Activated T-helper 1 cell treated with anti-CD3 and anti-CD28 coated beads, Interleukin-2, amount 50 U/mL, for 16 hours (primary cell): ENCODE measurements at places on chromosomes 6 and 20.
A peak's percentile ranks its signal among the peaks of the same experiment; 100 is the strongest.

DNA sequence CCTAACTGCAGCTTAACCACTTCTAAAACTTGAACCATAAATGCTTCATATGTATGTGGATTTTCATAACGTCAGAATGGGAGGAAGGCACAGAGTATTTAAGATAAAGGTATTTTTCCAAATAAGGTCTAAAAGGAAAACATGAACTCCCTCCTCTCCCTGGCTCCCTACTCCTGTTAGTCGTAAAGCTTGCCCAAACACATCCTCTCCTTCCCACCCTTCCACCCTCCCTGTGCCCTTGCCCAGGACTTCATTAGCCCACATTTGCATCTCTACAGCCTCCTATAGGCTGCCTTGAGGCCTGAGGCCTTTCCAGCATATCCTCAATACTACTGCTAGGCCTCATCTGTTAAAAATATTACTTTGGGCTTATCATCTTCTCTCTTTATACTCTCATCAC lies 17.1 kb upstream of the SMIM13 start:
- no peak for DNase-seq

DNA sequence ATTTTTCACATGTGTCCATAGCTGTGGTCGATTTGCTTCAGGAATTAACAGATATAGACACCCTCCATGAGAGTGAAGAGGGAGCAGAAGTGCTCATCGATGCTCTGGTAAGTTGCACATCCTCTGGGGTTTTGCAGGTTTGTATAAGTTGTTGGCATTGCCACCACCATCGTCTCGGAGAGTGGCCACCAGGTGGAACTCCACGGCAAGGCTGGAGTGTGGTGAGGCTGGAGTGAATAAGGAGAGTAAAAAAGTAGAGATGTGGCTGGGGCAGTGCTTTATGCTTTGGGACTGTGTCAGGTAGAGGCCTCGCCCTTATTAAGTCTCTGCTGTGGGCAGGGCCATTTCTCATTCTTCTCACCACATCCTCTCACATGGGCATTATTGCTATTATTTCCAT lies 63.7 kb downstream of the CTNNBL1 start:
- DNase-seq: no peak

GRCh38 chr6:158488065-158488464 lies 71.8 kb upstream of the TMEM181 start:
- DNase-seq: no peak

DNA sequence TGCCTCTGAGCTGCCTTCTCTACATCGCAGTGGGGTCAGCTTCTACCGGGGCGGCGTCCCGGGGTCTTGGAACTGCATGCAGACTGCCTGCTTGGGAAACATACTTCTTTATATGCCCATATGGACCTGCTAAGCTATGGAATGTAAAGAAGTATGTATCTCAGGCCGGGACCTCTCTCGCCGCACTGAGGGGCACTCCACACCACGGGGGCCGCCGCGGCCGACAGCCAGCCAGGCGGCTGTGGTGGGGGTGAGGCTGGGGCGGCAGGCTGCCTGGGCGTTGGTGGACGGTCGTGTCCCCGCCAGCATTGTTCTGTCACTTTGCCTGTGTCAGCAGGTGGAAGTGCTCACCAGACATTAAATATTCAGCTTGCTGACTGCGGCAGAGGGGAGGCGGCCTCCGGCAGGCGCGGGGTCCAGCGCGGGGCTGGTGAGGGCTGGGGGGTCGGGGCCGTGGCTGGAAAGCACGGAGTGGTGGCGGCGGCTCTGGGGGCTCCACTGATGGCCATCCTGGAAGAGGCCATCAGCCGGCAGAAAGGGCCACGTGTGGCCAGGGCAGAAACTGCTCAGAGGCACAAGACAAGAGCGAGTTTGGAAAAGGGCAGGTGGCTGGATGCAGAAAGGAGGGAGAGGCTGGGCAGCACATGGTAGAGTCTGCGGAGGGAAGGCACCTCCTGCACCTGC lies 78.6 kb upstream of the GATA5 start:
- no peak for DNase-seq

GRCh38 chr6:42978487-42978838 lies 518 bp downstream of the PEX6 start:
- DNase-seq: no peak

- no peak for DNase-seq
Observed at GRCh38 chr6:53347250-53347920, 1.4 kb downstream of the ELOVL5 start.

DNA sequence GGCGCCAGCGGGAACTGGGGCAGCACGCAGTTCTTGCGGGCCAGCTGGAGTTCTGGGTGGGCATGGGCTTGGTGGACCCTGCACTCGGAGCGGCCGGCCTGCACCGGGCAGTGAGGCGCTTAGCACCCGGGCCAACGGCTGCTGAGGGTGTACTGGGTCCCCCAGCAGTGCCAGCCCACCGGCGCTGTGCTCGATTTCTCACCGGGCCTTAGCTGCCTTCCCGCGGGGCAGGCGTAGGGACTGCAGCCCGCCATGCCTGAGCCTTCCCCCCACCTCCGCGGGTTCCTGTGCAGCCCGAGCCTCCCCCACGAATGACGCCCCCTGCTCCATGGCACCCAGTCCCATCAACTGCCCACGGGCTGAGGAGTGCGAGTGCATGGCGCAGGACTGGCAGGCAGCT lies 168.8 kb downstream of the CD24 start:
- no peak for DNase-seq

DNA sequence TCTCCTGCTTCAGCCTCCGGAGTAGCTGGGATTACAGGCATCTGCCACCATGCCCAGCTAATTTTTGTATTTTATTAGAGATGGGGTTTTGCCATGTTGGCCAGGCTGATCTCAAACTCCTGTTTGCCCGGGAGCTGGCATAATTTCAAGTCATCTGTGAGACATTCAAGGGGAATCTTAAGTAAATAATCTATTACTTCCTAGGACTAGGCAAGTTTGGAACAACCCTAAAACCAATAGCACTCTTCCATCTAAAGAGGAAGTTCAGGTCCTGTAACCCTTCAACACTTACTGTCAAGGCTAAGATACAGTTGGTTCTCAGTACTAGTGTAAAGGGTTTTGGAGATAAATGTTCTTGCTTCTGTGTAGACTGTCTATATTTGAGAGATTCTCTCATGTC lies 267.8 kb upstream of the IRAK1BP1 start:
- no peak for DNase-seq

- no peak for DNase-seq
Observed at GRCh38 chr6:19655744-19656143, 181.4 kb upstream of the ID4 start.

GRCh38 chr20:19978511-19979210 lies 38.5 kb upstream of the NAA20 start:
- no peak for DNase-seq

DNA sequence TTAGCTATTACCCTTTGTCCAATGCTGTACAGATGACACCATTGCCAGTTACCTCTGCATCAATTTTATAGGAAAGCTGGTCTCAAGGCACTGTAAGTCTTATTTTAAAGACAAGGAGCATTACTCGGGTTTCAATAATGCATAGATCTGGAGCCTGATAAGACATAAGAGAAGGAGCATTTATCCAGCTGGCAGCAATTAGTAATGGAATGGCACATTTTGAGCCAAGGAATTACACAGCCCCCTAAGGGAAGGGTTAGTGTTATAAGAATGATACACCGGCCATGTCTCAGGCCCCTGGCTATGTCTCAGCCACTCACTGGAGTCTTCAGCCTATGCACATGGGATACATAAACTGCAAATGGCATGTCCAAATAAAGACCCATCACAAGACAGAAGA lies 23.1 kb upstream of the TMEM242 start:
- DNase-seq: no peak

- no peak for DNase-seq
Observed at GRCh38 chr6:76003686-76004085, 68.8 kb downstream of the IMPG1 start.

DNA sequence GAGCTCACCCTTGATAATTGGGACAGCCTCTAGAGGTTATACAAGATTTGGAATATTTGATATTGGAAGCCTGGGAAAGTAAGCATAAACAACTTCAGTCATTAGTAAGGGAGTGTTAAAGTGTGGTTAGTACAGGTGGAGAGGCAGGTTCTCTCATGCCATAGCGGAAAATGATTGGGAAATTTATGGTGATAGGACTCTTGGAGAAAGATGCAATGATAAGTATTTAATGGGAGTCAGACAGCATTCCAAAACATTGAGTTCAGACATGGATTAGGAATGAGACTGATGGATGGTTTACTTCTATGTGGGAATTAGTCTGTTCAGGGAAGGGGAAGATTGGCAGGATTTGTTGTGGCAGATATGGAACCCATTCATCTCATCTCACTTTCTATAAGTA lies 152.7 kb downstream of the MCHR2 start:
- no peak for DNase-seq

DNA sequence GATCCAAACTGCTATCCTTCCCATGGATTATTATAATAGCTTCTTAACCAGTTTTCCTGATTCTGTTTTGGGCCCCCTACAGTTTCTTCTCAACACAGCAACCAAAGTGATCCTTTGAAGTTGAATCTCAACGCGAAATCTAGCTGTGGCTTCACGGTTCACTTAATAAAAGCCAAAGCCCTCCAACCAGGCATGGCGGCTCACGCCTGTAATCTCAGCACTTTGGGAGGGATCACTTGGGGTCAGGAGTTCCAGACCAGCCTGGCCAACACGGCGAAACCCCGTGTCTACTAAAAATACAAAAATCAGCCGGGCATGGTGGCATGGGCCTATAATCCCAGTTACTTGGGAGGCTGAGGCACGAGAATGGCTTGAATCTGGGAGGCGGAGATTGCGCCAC lies 3.3 kb downstream of the RMND1 start:
- DNase-seq: no peak

- no peak for DNase-seq
Observed at GRCh38 chr20:44572551-44573500, 9.6 kb upstream of the PKIG start.

DNA sequence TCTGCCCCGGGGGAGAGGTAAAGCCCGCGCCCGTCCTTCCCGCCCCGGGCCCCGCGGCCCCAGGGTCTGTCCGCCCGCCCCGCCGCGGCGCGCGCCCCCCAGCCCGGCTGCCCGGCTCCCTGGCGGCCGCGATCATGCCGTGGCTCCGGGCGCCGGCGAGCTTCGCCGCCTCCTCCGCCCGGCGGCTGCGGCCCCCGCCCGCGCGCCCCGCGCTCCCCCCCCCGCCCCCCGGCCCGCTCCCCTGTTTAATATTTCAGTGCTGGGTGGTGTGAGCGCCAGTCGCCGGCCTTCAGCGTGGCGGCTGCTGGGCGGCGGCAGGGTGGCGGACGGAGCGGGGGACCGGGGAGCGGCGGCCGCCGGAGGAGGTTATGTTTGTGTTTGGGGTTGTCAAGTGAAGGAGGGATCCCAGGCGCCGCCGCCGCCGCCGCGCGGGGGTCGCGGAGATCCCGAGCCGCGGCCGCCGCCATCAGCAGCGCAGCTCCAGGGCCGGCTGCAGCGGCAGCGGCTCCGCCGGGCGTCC lies at the start of gene HIVEP1:
Gene HIVEP1 (plus strand): TSS at position 275 of the 520 bp plus-strand sequence. CDS start 3,317 bp downstream, outside the sequence.
- no peak for DNase-seq

- no peak for DNase-seq
Observed at GRCh38 chr6:134261766-134262165, 56.1 kb downstream of the SGK1 start.

- no peak for DNase-seq
Observed at GRCh38 chr6:43368259-43369160, 937 bp downstream of the ZNF318 start.

DNA sequence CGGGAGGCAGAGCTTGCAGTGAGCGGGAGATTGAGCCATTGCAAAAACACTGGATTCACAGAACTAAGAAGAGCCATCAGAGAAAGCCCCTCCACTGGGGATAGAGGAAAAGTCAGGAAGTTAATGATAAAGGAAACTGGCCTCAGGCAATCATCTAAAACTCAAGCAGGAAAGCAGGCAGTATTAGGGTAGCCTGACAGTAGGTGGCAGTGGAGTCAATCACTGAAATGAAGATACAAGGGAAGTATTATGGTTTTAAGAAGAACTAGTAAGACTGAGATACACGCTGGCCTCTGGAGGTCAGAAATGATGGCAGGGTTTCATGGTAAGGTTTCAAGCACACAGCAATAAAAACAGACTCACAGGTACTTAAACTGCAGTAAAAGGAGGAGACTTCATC lies 578.3 kb downstream of the HACE1 start:
- no peak for DNase-seq

DNA sequence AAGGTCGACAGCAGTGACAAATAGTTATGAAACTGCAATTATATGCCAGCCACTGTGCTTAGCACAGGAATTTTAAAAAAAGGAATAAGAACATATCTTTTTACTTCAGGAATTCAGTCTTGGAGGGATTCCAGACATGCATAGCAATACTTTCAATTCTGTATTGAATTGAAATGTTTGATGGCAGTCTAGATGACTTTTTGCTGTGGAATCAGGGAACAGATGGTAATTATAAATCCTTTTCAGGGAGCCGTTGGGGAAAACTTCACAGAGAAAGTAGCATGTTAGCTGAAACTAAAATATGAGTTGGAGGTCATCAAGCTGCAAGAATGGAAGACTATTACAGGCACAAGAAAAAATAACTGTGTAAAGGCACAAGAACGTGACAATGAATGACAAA lies 74.8 kb downstream of the IMPG1 start:
- DNase-seq: no peak

- DNase-seq: peak; percentile 59
Observed at GRCh38 chr20:3218307-3218988, 9.2 kb downstream of the ITPA start.

DNA sequence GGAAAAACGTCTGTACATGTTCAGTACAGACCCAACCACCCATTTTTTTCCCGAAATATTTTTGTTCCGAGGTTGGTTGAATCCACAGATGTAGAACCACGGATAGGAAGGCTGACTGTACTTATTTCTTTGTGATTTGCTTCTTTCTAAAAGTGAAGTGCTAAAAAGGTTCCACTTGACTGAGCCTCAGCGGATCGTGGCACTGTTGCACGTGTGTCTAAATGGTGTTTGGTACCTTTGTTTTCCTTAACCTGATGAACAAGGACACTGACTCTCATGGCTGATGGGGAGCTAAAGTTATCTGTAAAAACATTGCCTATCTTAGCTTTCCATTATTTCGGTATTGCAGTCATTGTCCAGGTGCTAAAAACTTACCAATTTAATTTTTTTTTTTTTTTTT lies 6.2 kb downstream of the BPHL start:
- no peak for DNase-seq

DNA sequence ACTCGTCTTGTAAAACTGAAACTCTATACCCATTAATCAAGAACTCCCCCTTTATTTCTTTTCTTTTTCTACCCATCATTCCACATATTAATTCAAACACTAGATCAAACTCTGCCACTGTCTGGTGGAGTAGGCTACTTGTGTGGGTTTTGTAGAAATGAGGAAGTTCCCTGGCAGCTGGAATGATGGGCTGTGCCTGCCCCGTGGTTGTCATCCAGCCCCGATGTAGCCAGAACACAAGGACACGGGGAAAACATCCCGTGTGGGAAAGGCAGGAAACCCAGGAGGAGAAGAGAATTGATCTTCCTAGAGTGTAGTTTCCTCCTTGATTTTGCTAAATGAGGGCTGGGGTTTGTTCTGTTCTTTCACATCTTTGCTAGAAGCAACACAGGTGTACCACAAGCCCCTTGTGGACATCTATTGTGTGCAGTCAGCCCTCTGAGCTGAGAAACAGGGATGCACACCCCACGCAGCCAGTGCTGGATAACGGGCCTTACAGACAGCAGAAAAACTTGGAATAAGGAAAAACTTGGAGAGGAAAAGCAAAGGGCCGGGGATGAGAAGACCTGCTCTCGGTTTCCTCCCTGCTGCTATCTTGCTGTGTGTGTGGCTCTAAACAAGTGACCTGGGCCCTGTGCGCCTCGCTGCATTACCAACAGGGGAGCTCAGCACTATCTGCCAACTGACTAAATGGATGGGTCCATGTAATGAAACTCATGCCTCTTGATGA lies 88.0 kb downstream of the SCML4 start:
- DNase-seq: no peak

GRCh38 chr20:19973961-19974629 lies 43.1 kb upstream of the NAA20 start:
- DNase-seq: no peak
